Stimulated activated CD8-positive, alpha-beta memory T cell treated with anti-CD3 and anti-CD28 coated beads, Interleukin-15, amount 100 ng/mL, for 1 hour (primary cell): ENCODE measurements at places on chromosomes 2 and 18.

DNA sequence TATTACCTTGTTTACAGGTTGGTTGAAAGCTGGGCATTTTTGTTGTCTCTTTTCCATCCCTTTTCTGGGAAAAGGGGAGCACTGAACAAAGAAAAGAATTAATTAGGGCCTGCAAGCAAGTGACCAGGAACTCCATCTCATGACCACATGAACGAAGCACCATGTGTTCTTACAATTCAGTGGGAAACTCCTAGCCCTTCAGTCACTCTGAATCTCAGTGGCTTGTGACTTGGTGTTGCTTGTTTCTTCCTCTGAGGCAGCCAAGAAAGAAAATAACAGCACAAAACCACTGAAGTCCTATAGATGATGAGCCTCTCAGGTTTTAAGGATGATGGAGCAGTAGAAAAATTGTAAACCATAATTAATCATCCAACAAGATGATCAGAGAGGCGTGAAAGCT, 129.1 kb upstream of the CAB39 start:
- no peak for DNase-seq

GRCh38 chr2:64586883-64587481, 62.9 kb downstream of the AFTPH start:
- no peak for DNase-seq

GRCh38 chr18:62963507-62963906, 248.2 kb downstream of the PHLPP1 start:
- DNase-seq, result no peak

GRCh38 chr2:121485039-121485438, 45.6 kb upstream of the RNU4ATAC start:
- no peak for DNase-seq

DNA sequence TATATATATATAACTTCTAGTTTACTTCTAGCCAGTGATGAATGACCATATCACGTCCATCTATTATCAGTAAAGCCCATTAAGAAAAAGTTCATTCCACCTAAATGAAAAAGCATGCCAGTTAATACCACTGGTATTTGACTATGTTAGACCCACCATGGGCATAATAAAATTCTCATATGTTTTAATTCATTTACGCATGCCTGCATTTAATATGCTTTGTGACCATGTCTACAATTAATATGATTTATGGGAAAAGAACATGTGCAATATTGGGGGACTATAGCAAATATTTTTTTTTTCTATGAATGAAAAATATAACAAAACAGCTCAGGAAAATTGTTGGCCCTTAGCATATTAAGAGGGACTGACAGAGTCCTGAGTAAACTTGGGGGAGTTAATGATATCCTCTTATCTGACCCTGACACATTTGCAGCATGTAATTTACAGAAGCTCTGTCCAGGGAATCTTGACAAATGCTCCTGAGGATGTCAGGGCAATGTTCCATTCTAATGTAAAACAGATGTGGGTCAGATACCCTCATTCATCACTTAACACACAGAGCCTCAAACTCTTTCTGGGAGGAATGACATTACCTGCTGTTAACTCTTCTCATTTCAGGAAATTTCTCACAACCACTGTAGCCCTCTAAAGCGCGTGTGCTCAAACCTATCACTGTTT, 90.6 kb downstream of the PAX3 start:
- DNase-seq, result no peak

DNA sequence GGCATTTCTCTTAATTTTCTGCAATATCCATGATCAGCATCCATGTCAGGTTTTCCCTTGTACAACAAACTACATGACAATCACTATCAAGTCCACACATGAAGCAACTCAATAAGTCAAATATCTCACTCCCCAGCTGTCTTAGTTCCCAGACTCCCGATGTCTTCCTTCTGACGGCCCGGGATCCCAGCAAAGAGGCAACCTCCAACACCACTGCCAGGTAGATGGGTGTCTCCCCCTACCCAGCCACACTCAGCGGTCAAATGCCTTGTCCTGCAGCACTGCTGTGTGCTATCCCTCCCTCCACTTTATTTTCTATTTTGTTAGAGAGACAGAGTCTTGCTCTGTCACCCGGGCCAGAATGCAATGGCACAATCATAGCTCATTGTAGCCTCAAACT, 23.3 kb downstream of the TRABD2A start:
- no peak for DNase-seq

DNA sequence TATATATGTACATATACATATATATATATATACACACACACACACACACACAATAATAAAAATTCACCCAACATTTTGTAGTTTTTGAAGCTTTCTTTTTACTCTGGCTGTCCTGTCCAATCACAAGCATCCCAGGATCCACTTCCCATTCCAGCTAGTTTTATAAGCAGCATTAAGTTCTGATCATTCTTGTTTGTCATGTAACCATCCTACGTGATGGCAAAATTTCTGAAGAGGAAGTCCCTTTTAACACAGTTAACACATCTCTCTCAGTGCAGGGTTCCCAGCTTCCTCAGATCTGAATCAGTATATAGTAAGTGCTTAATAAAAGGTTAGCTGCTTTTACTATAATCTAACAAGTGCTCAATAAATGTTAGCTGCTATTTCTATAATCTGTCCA, 26.4 kb downstream of the MYOM1 start:
- DNase-seq, result no peak

- no peak for DNase-seq
These were observed 1955.0 kb upstream of the LRRTM1 start for GRCh38 chr2:82259551-82259950.

- DNase-seq, result no peak
These were observed 964 bp upstream of the ST3GAL5 start for GRCh38 chr2:85889627-85890281.

DNA sequence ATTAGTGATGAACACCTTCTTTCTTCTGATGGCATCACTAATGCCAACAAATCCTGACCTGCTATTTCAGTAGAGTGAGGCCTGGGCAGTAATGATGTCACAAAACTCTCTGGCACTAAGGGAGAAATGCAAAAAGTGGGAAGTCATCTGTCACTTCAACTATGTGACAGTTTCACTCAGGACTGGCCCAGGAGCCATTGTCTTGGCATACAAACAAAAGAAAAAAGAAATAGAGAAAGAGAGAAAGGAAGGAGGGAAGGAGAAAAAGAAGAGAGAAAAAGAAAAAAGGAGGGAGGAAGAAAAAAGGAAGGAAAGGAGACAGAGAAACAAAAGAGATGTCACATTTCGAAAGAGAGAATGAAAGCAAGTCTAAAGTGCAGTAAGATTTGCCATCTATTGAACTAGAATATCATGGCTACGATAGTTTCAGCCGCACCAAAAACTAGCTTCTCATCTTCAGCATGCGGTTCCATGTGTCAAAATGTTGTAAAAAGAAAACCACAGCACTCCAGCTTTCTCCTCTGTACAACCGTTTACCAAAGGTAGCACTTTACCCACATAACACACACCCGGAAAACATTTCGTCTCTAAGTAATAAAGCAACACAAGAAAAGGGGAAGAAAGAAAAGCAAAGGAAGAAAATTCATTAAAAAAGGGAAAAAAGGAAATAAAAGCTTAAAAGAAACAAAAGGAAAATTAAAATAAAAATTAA, 50.1 kb downstream of the CD226 start:
- DNase-seq, result no peak

GRCh38 chr18:56823986-56824565, 172.9 kb downstream of the WDR7 start:
- no peak for DNase-seq

DNA sequence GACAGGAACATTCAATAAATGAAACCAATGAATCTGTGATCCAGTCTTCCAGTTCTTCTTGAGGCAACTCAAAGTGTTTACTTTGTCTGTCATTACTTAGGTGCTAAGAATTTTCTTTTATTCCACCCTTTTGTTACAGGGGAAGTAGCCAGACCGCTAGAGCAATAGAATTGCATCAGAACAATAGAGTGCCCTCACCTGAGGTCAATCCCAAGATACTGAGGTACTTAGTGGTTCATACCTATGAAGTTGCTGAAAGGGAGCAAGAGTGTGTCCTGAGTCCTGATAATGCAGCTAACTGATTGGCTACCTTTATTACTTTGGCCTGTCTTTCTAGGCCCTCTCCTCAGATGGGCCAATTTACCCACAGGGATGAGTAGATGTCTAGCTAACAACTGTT, 359.4 kb upstream of the KCNH7 start:
- DNase-seq, result no peak

DNA sequence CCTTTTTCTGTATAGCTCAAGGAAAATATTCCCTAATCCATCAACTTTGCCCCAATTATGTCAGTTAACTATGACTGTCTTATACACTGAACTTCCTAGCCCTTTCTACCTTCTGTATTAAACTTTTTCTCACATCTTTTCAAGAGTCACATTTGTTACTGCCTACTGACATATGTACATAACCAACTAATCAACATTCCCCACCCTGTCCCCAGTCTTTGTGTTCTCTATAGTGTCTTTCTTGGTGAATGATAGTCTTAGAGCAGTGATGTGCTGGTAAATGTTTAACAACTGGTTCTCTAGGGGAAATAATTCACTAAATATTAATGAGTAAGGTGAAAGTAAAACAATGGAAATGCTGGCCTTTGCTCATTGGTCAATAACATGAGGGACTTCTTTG, 61.6 kb upstream of the PIK3C3 start:
- DNase-seq, result no peak

DNA sequence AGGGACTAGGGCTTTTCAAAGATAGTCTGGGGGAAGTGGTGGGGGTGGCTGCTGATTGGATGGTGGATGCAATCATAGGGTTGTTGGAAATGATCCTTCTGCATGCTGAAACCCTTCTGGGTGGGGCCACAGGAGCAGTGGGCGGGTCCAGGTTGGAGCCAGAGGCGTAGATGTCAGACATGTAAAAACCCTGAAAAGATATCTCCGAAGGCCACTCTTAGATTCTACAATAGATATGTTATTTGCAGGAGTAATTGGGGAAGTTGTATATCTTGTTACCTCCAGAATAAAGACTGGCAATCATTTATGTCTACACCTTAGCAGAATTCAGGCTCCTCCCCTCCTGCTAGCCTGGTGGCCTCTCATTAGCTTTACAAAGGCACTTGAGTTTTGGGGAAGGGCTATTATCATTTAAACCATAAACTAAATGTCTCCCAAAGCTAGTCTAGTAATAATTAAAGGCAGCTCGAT, 8.2 kb upstream of the FAM98A start:
- no peak for DNase-seq

DNA sequence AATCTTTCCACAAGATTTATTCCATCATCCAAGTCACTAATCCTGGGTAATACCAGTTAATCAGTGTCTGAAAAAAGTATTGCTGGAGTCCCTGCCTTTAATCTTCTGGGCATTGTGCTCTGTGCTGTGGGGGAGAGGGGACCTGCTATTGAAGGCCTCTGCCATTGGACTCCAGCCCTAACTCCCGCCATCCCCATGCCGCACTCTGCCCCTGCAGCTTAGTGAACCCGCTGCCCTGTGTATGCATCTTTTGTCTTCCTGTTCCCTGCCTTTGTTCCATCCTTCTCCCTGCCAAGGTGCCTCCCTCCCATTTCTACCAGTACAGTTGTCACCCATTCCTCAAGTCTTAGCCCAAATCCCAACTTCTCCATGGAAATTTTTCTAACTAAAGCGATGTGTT, 113.8 kb upstream of the EPAS1 start:
- no peak for DNase-seq

GRCh38 chr2:170714381-170715061, 616 bp upstream of the SP5 start:
- no peak for DNase-seq

DNA sequence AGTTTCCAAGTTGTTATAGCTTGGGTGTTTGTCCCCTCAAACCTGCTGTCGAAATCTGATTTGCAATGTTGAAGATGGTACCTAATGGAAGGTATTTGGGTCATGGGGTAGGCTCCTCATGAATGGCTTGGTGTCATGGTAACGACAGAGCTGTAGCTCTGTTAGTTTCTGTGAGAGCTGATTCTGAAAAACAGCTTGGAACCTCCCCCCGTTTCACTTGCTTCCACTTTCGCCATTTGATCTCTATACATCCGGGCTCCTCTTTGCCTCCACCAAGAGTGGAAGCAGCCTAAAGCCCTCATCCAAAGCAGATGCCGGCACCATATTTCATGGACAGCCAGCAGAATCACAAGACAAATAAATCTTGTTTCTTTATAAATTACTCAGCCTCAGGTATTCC, 1035.1 kb upstream of the SLC39A10 start:
- DNase-seq, result no peak

- DNase-seq, result no peak
These were observed 67.4 kb downstream of the BOLA3 start for GRCh38 chr2:74080346-74080745.

- no peak for DNase-seq
These were observed 81.5 kb upstream of the LDLRAD4 start for GRCh38 chr18:13136904-13137669.

- DNase-seq, result no peak
These were observed 28.7 kb downstream of the MTERF4 start for GRCh38 chr2:241073166-241074064.

- no peak for DNase-seq
These were observed 34.3 kb upstream of the PXDN start for GRCh38 chr2:1778566-1778965.

DNA sequence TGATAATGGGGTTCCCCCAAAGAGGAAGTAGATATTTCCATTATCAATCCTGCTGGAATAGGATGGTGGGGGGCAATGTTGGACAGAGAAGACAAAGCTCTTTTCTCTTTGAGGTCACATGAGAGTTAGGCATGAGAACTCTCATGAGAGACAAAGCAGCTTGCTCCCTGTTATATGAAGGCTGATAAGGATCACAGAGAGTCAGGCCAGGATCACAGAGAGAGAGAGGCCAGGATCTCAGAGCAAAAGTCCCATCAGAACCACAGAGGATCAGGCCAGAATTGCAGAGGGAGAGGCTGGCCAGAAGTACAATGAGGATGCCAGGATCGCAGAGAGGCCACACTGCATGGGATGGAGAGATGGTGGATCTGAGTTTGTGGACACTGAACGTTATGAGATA, 457.1 kb downstream of the LPIN1 start:
- no peak for DNase-seq

DNA sequence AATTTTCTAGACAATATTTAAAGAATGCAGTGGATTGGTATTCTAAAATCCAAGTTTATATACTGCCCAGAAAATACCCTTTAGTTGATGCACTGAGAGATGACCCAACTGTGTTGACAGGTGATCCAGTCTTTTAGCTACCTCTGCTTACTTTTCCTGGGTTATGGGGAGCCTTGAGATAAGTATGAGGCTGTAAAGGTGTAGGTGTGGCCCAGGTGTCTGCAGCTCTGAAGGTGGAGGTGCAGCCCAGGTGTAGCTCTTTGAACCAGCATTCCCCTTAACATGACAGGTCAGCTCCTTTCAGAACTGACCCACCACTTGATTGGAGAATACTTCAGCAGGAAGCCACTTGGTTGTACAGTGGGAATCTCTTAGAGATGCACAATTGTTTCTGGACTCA, 62.3 kb upstream of the ACSL3 start:
- DNase-seq, result no peak

DNA sequence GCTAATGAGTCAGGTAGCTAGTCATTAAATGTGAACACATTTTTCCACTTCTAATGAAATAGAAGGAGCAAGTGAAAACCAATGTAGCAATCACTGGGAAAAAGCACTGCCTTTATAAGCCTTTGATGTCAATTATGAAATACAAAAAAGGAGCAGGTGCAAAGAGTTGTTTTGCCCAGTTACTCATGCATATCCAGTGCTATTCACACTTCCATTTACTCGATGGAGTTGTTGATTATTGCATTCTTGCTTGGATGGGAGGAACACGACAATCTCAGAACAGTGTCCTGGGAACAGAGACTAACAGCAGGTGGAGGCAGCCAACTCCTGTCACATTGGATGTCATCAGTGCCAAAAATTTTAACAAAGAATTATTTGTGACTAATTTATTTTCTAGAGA, 372.5 kb downstream of the CBLN2 start:
- DNase-seq, result no peak
